ENCODE measurements at places on chromosomes 2 and 18.

- DNase-seq, result no peak
Observed at GRCh38 chr2:81901017-81901416, 1596.5 kb upstream of the LRRTM1 start.

GRCh38 chr2:190785334-190785733, 95.3 kb upstream of the GLS start:
- DNase-seq, result no peak

- DNase-seq, result no peak
Observed at GRCh38 chr2:97834610-97835009, 121.2 kb downstream of the ZAP70 start.

GRCh38 chr2:191018048-191018447, 4.1 kb upstream of the STAT1 start:
- no peak for DNase-seq

GRCh38 chr2:186972281-186972970, 123.5 kb upstream of the ZSWIM2 start:
- DNase-seq, result no peak

- no peak for DNase-seq
Observed at GRCh38 chr2:197889041-197889440, 84.6 kb downstream of the PLCL1 start.

- DNase-seq, result no peak
Observed at GRCh38 chr2:67918471-67918870, 144.3 kb downstream of the C1D start.

DNA sequence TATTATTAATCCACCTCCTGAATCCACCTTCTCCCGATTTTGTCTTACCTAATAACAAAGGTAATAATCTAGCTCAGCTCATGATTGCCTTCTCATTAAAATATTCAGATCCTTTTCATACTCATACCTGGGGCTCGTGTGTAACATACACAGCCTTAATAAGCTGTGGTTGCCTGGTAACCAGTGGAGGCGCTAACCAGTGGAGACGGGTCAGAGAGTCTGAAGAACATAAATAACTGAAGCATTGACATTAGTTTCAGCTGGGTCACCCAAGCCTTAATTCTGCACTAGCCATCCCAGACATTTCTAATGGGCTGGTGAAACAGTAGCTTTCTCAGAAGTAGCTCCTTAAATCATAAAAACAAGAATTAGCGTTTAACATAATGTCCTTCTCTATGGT, 14.8 kb upstream of the DTNA start:
- DNase-seq, result no peak

- DNase-seq, result no peak
Observed at GRCh38 chr2:196410008-196410407, 229.5 kb upstream of the CCDC150 start.

- DNase-seq, result no peak
Observed at GRCh38 chr18:23752363-23752762, 63.1 kb downstream of the LAMA3 start.

GRCh38 chr18:12857215-12857905, 26.7 kb downstream of the PTPN2 start:
- peak; percentile 31 for DNase-seq

GRCh38 chr2:200665626-200666453, 80.0 kb downstream of the AOX1 start:
- no peak for DNase-seq

- no peak for DNase-seq
Observed at GRCh38 chr2:236196366-236196765, 28.2 kb upstream of the GBX2 start.

GRCh38 chr2:3291113-3291512, 86.5 kb downstream of the EIPR1 start:
- no peak for DNase-seq

GRCh38 chr2:234964631-234965461, 13.0 kb downstream of the SH3BP4 start:
- DNase-seq, result no peak

DNA sequence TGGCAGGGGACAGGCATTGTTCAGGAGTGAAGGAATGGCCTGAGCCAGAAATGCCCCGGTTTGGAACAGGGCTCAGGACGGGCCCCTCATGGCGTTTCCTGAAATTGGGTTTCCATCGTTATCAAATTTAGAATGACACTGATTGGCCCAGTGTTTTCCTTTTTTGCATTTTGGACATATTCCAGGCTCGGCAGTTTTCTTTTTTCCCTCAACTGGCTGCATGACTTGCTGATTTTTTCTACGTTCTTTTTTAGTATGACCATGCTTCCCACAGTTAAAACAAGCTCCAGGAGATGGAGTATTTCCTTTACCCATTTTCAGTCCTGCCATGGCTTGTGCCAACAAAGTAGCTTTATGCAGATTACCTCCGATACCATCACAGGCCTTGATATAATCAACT, 20.4 kb upstream of the LYG2 start:
- DNase-seq, result no peak

DNA sequence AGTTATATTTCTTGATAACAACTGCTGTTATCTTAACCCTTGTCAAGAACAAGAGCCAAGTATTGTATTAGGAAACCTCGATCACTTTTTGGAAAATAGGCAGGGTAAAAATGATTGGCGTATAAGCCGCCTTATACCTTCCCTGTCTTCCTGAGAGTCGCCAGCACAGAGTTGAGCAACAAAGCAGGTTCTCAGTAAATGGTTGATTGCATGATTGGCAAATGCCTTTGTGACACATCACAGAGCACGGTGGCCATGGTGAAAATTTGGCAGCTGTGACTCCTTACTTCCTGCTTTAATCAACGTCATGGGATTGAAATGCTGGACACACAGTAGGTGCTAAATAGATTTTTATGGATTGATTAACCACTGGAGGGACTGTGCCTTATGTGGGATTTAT, 3.9 kb upstream of the KLHL29 start:
- DNase-seq, result no peak

- no peak for DNase-seq
Observed at GRCh38 chr2:179991344-179991743, 15.8 kb downstream of the CWC22 start.

DNA sequence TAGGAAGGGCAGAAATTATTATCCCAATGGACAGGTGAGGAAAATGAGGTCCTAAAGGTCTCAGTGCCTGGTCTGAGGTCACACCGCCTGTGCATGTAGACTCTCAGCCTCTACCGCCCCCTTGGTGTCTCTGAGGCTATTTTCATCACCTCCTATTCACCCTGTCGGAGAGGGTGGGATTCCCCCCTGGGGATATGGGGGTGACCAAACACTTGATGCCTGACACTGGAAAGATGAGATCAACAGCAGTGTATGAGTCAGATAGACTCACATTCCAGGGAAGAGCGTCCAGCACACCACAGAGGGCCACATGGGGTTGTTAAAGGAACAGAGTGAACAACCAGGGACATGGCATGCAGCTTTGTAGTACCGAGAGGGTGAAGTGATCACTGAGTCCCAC, 199.7 kb downstream of the SMAD2 start:
- no peak for DNase-seq

DNA sequence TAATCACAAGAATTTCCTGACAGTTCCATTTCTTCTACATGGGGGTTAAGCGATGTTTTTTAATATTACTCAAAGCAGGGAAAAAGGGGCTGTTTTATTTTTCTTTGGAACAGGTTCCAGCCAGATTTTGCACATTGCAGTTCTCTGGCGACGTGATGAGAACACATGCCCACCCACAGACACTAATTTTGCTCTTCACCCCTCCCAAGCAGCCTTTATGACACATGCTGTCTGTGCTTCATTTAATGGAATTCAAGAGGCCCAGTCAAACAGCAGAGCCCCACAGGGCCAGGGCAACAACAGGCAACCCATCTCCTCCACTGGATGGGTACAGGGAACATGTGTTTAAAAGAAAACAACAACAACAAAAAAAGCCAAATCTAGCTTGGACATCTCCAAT, 70.8 kb downstream of the SPRED2 start:
- DNase-seq, result no peak

DNA sequence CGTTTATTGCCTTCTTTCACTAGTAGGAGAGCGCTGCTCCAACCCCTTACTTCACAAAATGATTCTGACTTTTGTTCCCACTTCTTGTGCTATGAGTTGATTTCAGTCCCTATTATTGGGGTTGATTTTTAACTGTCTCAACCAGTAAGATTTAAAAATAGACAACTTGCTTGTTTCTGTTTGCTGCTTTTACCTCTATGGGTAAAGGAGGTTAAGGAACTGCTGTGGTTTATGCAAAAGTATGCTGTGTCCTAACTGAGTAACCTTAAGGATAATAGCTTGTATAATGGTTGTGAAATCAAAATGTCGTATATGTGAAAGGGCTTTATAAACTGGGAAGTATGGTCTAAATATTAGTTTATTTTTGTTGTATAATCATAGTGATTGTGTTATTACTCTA, 22.6 kb downstream of the ALMS1 start:
- DNase-seq, result no peak

- no peak for DNase-seq
Observed at GRCh38 chr2:51920509-51920908, 888.6 kb upstream of the NRXN1 start.

GRCh38 chr2:140998577-140998976, 1132.2 kb downstream of the LRP1B start:
- no peak for DNase-seq

GRCh38 chr2:20617892-20618467, 32.9 kb downstream of the HS1BP3 start:
- DNase-seq, result no peak

DNA sequence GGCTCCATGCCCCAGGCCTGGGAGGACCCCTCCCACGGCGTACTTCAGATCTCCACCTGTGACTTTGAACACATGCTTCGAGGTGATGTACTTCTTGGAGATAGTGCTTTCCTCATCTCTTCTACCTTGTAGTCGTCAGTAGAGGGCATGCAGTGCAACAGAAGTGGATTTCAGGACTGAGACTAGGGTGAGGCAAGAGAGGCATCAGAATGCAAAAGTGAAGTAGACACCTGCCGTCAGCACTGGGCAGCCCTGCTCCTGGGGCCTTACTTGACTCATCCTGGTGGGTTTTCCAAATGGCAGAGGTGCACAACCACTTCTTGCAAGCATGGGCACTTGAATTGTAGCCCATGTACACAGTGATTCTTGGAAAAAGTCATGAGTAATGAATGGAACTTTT, 258.8 kb downstream of the NEDD4L start:
- no peak for DNase-seq

- no peak for DNase-seq
Observed at GRCh38 chr2:31381601-31382000, 32.9 kb downstream of the XDH start.

- no peak for DNase-seq
Observed at GRCh38 chr2:24509425-24509824, 18.4 kb downstream of the NCOA1 start.

DNA sequence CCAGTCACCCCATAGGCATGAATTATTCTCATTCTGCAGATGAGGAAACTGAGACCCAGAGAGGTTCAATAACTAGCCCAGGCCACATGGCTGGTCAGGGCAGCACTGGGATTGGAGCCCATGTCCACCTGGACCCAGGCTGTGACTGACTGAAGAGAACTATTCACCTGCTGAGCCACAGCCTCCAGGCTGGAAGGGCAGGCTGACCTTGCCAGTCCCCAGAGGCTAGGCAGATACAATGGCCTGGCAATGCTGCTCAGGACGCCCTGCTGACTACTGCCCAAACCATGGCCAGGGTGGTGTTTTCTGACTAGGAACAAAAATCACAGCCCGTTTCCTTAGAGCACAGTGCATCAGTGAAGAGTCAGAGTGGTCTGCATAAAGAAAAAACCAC, 36.8 kb downstream of the HS6ST1 start:
- DNase-seq, result no peak

GRCh38 chr2:203484266-203485112, 50.6 kb downstream of the RAPH1 start:
- DNase-seq, result peak; percentile 18

GRCh38 chr18:59006461-59007067, 133.1 kb upstream of the SEC11C start:
- DNase-seq, result no peak

DNA sequence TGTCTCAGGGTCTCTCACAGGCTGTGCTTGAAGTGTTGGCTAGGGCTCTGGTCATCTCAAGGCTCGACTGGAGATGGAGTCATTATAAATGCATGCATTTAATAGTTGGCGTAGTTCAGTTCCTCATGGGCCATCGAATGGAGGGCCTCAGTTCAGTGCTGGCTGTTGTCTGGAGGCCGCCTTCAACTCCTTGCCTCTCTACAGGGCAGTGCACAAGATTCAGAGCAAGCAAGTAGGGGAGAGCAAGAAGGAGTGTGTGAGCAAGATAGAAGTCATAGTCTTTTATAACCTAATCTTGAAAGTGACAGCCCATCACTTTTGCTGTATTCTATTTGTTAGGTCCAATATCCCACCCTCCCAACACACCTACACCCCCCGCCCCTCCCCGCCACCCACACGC, 137.5 kb downstream of the BABAM2 start:
- DNase-seq, result no peak

DNA sequence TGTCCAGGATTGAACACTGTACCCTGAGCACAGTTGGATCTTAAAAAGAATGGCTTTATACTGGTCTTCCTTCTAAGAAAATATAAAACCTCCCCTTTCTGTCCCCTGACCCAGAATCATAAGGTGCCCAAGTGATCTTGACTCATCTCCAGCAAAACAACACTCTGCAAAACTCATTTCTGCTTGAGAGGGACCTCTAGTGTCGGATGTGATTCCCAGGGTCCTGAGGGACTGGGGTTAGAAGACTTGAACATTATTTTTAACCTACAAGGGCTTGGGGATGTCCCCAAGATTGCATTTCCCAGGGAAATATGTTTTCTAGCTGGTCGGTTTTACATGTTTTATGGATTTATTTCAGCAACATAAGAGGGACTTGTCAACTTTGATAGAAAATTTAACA, 1318.5 kb upstream of the CELF4 start:
- DNase-seq, result no peak

- no peak for DNase-seq
Observed at GRCh38 chr2:121992700-121993099, 237.2 kb downstream of the TSN start.

GRCh38 chr2:160437273-160437672, 56.3 kb downstream of the RBMS1 start:
- DNase-seq, result no peak

GRCh38 chr2:109123586-109124201, 5.3 kb upstream of the SH3RF3 start:
- no peak for DNase-seq

DNA sequence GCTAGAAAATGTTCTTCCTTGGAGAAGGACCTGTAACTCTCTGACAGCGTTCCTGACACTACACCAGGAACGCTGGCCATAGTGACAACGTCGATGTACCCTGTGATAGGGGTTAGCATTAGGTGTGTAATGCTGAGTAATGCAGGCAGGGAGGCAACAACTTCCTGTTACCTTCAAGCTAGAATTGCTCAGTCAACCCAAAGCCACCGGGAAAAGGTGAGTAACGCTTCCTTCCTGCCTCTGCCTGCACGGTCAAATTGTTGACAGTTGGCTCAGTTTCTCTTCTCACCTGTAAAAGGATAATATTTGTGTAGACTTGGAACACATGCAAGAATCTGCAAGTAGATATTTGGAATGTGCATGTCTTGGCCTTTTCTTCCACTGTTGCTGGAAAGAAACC, 12.7 kb downstream of the FAM110C start:
- peak; percentile 37 for DNase-seq

- no peak for DNase-seq
Observed at GRCh38 chr2:217658806-217659205, 344.0 kb downstream of the TNS1 start.

- DNase-seq, result no peak
Observed at GRCh38 chr18:59885579-59886163, 14.1 kb upstream of the PMAIP1 start.
